Kidney (tissue), 22 donors: ENCODE measurements at places on chromosomes 7 and 10.

- no peak for DNase-seq
Measured at GRCh38 chr7:134712196-134712595, 65.5 kb downstream of the BPGM start.

DNA sequence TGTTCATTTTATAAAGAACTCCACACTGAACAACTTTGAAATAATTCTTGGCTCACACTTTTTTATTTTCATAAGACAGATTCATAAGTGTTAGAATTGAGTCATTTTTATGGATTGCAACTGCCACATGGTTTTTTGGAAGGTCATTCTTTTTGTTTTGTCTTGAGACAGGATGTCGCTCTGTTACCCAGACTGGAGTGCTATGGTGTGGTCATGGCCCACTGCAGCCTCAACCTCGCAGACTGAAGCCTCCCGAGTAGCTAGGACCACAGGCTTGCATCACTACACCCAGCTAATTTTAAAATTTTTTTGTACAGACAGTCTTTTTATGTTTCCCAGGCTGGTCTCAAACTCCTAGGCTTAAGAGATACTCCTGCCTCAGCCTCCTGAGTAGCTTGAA lies 20.3 kb downstream of the BMS1 start:
- no peak for DNase-seq

- no peak for DNase-seq
Measured at GRCh38 chr10:122054048-122055025, 65.4 kb downstream of the TACC2 start.

DNA sequence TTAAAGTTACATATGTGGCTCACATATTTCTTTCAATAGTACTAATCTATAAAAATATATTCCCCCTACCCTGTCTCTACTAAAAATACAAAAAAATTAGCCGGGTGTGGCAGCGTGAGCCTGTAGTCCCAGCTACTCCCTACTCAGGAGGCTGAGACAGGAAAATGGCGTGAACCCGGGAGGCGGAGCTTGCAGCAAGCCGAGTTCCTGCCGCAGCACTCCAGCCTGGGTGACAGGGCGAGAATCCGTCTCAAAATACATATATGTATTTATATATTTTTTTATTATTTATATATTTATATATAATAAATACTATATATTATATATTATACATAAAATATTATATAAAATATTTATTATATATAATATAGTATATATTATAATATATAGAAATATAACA lies 69.7 kb upstream of the GRM3 start:
- no peak for DNase-seq

DNA sequence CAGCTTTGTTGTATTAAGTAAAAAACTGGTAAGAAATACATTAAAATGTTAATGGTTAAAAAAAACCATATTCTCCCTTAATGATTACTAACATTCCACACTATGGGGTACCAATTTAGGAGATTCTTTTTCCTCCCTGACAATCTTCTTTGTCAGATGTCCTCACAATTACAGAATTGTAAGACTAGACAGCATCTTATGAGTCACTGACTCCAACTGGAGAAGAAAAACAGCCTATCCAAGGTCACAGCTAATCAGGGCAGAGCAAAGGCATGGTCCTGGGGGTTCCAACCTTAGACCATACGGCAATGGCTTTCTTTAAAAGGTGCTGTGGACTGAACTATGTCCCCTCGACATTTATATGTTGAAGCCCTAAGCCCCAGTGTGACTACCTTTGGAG lies 127.6 kb downstream of the DLG5 start:
- no peak for DNase-seq

DNA sequence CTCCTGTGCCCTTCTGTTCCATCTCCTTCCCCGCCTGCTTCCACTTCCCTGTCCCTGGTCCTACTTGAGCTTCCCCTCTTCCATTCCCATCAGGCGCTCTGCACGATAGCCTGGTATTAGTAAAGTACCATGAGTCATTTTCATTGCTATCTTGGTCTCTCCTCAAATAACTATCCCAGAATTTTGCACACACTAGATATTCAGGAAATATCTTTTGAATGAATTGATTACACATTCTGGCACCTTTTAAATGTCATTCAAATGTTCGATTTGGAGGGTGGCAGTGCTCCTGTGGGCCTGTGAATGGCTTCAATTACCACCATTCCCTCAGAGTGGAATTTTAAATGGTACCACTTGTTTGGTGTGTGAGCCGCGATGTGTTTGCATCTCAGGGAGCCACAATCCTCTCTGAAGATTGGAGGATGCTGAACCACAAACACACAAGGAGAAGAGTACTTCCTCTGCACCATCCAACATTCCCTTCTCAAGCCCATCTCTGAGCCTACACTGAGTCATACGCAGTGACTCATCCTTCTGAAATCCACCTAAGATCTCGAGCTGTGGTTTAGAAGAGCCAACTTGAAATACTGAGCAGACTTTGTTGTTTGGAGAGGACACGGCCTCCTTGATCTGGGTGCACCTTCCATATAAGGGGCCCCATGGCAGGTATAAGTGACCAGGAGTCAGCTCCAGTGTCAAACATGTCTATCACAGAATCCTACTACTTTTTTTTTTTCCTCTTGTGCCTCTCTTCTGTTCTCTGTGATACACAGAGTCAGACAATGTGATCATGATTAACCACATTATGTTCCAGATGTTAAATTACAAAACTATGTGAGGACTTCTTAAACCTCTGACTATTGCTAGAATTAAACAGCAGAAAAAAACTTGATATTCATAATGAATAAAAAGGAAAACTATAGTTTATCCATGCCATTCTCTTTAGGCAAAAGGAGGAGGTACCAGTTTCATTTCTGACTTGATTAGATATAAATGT lies 81.9 kb downstream of the BMPER start:
- DNase-seq: no peak

DNA sequence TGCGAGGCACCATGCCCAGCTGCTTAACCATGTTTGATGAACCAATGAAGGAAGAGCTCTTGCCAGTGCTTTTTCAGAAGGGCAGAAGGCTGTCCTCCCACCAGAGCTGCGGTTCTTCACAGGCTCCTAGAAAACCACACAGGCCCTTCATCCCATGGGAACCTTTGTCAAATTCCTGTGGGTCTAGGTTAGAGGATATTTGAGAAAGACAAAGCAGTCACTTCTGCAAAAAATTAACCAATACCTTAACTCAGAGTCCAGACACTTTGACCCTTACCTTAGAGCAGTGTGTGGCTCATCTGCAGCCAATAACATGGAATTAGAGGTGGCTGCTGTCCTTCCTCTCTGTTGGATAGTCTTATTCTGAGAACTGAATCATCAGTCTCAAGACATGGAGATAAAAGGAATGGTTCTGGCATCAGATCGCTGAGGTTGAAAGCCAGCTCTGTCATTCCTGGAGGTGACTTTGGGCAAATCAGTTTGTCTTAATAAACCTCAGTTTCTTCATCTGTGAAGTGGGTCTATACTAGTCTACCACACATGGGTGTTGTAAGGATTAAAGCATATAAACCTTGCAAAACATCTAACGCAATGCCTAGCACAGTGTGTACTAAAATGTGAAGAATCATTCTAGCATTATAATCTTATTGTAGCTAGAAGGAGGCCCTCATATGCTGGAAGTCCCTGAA lies 65.1 kb upstream of the PIP4K2A start:
- DNase-seq: peak; percentile 31

DNA sequence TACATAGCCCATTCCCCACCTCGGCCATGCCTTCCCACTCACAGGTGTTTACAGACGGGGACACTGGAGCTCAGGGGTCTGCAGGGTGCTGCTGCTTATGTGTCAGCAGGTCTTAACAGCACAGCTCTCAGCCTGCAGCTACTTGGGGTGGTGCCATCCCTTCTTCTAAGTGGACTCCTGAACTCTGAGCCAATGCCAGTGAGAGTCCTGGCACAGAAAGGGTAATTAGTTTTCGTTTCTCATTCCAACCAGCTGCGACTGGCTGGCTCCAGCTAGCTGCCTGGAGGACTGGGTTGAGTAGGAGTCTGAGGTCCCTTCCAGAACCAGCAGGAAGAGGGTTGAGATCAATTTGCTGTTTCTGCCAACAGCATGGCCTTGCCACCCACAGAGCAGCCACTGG lies 88.3 kb upstream of the AGK start:
- no peak for DNase-seq

DNA sequence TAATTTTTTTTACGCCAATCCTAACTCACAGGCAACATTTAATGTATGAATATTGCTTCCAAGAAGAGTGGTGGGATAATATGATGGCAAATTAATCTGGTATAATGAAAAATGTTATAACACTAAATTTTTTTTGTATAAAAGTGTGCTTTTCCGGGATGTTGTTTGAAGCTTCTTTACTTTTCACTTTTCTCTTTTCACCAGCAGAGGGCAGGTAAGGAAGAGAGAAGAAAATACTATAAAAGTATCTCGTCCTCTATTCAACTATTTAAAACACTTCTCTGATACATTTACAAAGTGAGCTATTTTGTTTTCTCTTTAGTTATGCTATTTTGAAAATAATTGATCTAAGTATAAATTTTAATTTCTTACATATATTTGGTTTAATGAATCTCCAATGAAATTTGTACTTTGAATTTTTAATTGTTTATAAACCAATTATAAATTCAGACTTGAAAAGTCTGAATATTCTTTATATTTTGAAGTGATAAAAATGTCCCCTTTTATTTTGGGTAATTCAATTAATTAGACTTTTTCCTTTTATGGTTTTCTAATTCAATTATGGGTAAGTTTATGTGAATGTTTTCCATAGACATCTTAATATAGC lies 20.7 kb upstream of the CFTR start:
- DNase-seq: no peak

DNA sequence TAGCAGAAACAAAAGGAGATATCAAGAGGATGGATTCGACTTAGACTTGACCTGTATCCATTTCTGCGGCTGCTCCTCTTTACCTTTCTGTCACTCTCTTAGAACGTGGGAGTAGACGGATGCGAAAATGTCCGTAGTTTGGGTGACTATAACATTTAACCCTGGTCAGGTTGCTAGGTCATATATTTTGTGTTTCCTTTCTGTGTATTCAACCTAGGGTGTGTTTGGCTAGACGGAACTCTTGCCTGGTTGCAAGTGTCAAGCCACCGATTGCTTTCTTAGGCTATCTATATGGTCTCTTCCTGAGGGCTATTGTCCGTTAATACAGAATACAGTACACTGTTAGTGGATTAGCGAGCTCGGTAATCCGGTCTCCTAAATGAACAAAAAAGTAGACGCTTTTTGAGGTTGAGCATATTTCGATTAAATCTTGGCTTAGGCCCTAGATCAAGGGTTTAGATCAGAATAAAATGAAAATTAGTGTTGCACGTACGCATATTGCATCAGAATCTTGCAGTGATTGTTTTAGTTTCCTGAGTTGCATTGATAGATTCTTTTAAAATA lies 1.2 kb downstream of the PTEN start:
- DNase-seq: peak; percentile 73

DNA sequence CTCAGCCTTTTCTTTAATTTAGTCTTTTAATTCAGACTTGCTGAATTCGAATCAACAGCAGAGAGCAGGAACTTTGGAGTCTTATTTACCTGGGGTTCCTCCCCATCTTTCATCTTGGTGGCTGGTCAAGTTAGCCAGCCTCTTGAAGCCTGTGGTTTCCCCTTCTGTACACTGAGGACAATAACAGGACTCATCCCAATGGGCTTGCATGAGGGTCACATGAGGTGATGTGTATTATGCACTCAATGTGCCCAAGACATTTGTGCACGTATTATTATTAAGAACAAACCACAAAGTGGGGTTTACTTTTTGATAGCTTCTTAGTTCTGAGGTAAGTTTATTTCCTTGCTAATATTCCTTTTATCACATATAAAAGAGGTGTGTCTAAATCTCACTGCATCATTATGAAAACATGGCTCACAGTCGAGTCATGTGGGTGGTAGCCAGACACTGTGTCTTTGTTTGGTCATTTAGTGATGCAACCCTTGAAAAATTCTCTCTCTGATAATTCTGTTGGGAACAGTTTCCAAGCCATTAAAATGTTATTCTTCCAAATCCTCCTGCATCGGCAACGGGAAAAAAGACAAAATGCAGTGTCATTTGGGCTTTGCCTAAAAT lies 86.5 kb upstream of the GRB10 start:
- no peak for DNase-seq

DNA sequence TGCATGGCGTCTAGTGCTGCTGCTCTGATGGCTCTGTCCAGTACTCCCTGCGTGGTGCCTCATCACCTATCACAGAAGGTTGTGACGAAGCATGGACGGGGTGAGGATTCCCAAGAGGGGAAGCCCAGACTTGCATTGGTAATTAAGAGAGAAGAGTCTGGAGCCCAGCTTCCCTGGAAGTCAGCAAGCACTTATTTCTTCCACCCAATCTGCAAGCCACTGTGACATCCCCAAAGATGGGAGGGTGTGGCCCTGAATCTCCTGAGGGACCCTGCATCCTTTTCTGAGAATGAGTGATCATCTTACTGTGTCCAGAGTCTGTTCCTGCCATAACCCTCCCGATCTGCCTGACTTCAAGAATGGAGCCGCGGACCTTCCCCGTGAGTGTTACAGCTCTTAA lies 166.7 kb downstream of the PTPN20 start:
- no peak for DNase-seq

- DNase-seq: no peak
Measured at GRCh38 chr10:114408968-114409444, 4.7 kb upstream of the AFAP1L2 start.

GRCh38 chr7:131425992-131426391 lies 98.3 kb downstream of the MKLN1 start:
- peak; percentile 30 for DNase-seq

GRCh38 chr10:70617798-70618568 lies 15.4 kb upstream of the PRF1 start:
- DNase-seq: no peak

DNA sequence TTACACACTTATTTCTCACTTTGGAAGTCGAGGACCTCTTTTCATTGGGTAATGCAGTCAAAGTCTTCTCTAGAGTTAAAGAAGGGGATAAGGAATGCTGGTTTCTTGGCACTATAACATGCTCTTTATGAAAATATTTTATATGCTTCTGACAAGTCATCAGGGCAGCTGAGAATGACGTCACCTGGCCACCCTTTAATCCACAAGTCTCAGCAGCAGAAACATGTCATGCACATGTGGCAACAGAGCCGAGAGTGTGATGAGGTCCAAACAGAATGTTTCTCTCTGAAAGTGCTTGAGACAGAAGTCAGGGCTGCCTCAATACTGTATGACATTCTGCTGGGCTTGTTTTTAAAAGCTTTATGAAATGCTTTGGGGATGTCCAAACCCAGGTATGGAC lies 63.5 kb upstream of the C10orf90 start:
- DNase-seq: no peak

GRCh38 chr10:62381385-62382102 lies 7.4 kb downstream of the ZNF365 start:
- no peak for DNase-seq

- no peak for DNase-seq
Measured at GRCh38 chr10:18498998-18499397, 152.4 kb downstream of the NSUN6 start.

GRCh38 chr7:13286916-13287315 lies 599.5 kb downstream of the ARL4A start:
- no peak for DNase-seq

DNA sequence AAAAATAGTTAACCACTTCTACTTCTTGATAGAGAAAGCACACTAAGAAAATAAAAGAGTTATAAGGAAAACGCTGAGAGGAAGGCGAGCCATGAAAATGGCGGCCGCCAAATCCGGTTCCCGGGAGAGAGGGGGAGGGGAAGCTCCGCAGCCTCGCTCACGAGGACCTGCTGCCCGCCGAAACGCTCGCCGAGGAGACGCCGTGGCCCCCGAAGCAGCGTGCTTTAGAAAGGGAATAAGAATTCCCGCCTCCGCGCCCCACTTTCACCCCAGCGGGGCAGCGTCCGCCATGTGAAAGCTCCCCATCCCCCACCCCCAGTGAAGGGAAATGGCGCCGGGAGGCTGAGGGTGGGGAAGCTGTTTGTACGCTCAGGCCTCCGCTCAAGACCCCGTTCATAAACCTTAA lies 505 bp downstream of the HNRNPA2B1 start:
- DNase-seq: peak; percentile 88
